ENCODE measurements at places on chromosomes 11 and 22.

- no peak for DNase-seq
These were observed 7.4 kb upstream of the VSIG10L2 start for GRCh38 chr11:125938418-125938817.

- DNase-seq, result no peak
These were observed 160.8 kb upstream of the NECTIN1 start for GRCh38 chr11:119889728-119890280.

GRCh38 chr11:62394825-62395538 is 23.9 kb upstream of the SCGB1A1 start:
- DNase-seq, result peak; percentile 40

- DNase-seq, result no peak
These were observed 57.3 kb downstream of the TP53I11 start for GRCh38 chr11:44893308-44893822.

- DNase-seq, result no peak
These were observed 39.8 kb downstream of the AMPD3 start for GRCh38 chr11:10494636-10495463.

DNA sequence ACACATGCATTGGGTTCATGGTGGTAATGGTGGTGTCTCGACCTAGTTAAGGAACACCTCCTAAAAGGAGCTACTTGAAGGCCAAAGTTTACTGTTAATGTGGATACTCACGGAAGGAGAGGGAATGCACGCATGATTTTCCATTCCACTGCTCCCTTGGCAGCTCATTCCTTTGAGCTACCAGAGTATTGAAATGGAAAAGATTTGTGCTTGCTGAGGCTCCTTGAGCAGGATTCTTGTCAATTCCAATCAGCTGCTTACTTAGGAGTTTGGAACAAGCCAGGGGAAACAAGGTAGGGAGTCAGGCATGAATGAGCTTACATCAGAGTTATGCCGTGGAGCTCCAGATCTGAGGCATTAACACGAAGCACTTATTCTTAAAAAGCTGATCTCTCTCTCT is 108.8 kb downstream of the GRIA4 start:
- no peak for DNase-seq

DNA sequence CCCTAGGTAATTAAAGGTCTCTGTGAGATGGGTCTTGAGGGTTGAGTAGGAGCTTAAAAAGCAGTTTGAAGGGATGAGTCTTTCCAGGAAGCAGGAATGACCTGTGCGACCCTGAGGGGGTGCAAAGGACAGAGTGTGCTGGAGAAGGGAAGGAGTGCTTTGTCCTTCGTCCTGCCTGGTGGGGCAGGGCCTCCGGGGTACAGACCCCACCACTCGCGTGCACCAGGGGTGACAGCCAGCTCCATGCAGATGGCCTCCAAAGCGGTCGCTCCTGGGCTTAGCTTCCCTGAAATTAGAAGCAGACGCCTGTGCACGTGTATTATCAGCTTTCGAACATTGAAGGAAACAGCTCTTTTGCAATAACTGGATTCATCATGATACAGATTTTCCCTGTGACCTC is 959.8 kb downstream of the BRD1 start:
- DNase-seq, result no peak

DNA sequence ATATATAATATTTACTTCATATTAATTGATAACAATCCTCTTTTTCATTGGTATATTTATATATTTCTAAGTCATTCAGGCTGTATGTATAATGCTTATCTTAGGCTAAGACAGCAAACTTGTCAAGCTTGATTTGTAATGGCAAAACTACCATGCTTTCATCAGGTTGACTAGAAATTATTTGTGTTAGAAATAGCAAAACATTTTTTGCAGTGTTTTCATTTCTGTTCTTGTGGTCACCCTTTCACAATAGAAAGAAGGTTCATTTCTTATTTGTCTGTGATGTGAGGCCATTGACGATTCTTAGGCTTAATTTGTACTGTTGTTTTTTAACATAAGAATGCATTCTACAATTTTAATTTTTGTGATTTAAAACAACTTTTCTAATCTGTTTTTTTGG is 197.6 kb downstream of the TMEM135 start:
- no peak for DNase-seq

DNA sequence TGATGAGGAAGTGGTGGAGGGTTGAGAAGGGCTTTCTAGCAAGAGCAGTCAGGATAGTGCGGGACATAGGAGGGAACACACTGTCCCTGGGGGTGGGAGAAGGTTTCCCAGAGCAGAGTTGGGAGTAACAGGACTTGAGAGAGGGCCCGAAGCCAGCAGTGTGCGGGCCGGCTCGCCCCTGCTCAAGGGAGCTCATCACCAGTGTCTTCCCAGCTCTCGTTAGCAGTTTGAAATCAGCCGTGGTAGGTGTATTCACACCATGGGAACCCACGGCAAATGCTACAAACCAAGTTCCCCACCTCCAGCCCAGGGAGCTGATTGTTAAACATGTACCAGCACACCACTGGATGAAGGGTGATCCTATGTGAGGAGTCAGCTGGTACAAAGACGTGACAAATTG is 66.2 kb upstream of the EIF3D start:
- no peak for DNase-seq

- DNase-seq, result no peak
These were observed 350.1 kb upstream of the C11orf87 start for GRCh38 chr11:109071712-109072524.

GRCh38 chr11:103862094-103862801 is 174.2 kb upstream of the DDI1 start:
- DNase-seq, result no peak

- DNase-seq, result no peak
These were observed 1430.0 kb downstream of the BRD1 start for GRCh38 chr22:48397531-48398180.
